ENCODE measurements at places on chromosomes 6 and 20. TPM values are rescaled to one million over a fixed set of nuclear protein-coding genes. Genes with fewer than 3 reads are reported as not detected.

Gene LHFPL5
- total RNA-seq, result not detected

Gene HAO1
- not detected for total RNA-seq

Gene RAET1L
- total RNA-seq, result not detected

Gene PHACTR1
- total RNA-seq, result 4.2 TPM

Gene GRM4
- total RNA-seq, result not detected

Gene BFSP1
- total RNA-seq, result 2.7 TPM

Gene CASP8AP2
- 22.0 TPM for total RNA-seq

Gene GJA10
- not detected for total RNA-seq

Gene NRN1
- 21.9 TPM for total RNA-seq

Gene TTK
- total RNA-seq, result not detected

Gene FERMT1
- total RNA-seq, result 0.42 TPM

Gene FLRT3
- 0.97 TPM for total RNA-seq

Gene HINT3
- total RNA-seq, result 49.3 TPM

Gene SLC44A4
- total RNA-seq, result 0.80 TPM

Gene BCAS4
- total RNA-seq, result 3.1 TPM

Gene C2
- 14.5 TPM for total RNA-seq

Gene GMNN
- total RNA-seq, result 4.1 TPM

Gene COL9A3
- total RNA-seq, result 14.3 TPM

Gene TRIM40
- not detected for total RNA-seq

Gene TBXT
- not detected for total RNA-seq

Gene ECHDC1
- total RNA-seq, result 70.6 TPM

Gene PI3
- total RNA-seq, result not detected

Gene SLC17A4
- not detected for total RNA-seq

Gene HLA-DOA
- total RNA-seq, result 5.4 TPM

Gene FARS2
- total RNA-seq, result 14.8 TPM

Gene AHCY
- total RNA-seq, result 77.0 TPM

Gene PKIB
- 1.2 TPM for total RNA-seq

Gene OGFR
- 84.5 TPM for total RNA-seq

Gene SLPI
- total RNA-seq, result 70.1 TPM

Gene MATN4
- not detected for total RNA-seq

Gene SEMG1
- total RNA-seq, result not detected

Gene RAB44
- total RNA-seq, result 0.19 TPM

Gene PRL
- 0.33 TPM for total RNA-seq

Gene TSPO2
- total RNA-seq, result not detected

Gene PDYN
- not detected for total RNA-seq

Gene SNAI1
- total RNA-seq, result 0.83 TPM

Gene C6orf141
- 1.2 TPM for total RNA-seq

Gene SLC35F1
- 8.1 TPM for total RNA-seq

Gene SIGLEC1
- 13.7 TPM for total RNA-seq

Gene SALL4
- total RNA-seq, result not detected

Gene SIRPD
- total RNA-seq, result not detected

Gene NQO2
- 24.6 TPM for total RNA-seq

Gene HCK
- 13.7 TPM for total RNA-seq

Gene ZNF334
- 2.5 TPM for total RNA-seq

Gene SGK2
- total RNA-seq, result 0.42 TPM

Gene POM121L2
- not detected for total RNA-seq

Gene HDGFL1
- total RNA-seq, result not detected

Gene PRRT1
- 4.4 TPM for total RNA-seq

Gene ITPR3
- 24.9 TPM for total RNA-seq

Gene GINS1
- 0.42 TPM for total RNA-seq

Gene ZSCAN26
- total RNA-seq, result 24.9 TPM

Gene ACTL10
- 2.5 TPM for total RNA-seq

Gene MPC1
- total RNA-seq, result 66.9 TPM

Gene GFOD1
- total RNA-seq, result 28.7 TPM

Gene DEF6
- 4.7 TPM for total RNA-seq

Gene SIRPB1
- total RNA-seq, result 3.8 TPM

Gene GMEB2
- total RNA-seq, result 11.6 TPM

Gene EDN3
- 18.0 TPM for total RNA-seq

All from esophagus muscularis mucosa (tissue), 4 donors.